ENCODE measurements at places on chromosomes 2 and 18.

- DNase-seq = no peak
These were observed 66.1 kb downstream of the RBBP8 start for GRCh38 chr18:22999212-22999611.

- DNase-seq = no peak
These were observed 97.4 kb upstream of the FHL2 start for GRCh38 chr2:105496271-105496670.

- DNase-seq = no peak
These were observed 31.1 kb upstream of the EPG5 start for GRCh38 chr18:45998244-45998643.

DNA sequence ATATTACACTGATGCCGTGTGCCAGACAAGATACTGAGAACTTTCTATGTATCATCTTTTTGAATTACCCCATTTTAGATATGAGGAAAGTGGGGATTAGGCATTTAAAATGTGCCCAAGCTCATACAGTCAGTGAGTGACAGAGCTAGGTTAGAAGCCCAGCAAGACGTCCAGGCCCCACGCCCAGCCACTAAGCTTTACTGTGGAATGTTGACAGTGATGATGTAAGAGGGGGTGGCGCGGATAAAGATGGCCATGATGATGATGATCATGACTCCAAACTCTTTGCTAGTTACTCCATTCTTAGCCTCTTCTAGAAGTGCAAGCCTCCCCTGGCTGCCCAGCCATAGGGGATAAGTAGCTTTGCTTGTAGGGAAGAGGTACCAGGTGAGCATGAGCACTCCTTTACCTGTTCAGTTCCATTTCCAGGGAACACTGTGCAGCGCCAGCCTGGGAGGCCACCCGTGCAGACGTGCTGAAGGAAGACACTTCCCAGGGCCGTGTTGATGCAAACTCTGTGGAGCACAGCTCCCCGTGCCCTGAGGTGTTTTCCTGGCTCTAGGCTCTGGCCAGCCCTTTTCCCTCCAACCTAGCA is 65.5 kb downstream of the BCL2L11 start:
- DNase-seq = no peak

GRCh38 chr2:39243469-39244123 is at the start of gene CDKL4:
CDKL4 (minus strand) TSS chr2:39243970.
- DNase-seq = peak; percentile 15

DNA sequence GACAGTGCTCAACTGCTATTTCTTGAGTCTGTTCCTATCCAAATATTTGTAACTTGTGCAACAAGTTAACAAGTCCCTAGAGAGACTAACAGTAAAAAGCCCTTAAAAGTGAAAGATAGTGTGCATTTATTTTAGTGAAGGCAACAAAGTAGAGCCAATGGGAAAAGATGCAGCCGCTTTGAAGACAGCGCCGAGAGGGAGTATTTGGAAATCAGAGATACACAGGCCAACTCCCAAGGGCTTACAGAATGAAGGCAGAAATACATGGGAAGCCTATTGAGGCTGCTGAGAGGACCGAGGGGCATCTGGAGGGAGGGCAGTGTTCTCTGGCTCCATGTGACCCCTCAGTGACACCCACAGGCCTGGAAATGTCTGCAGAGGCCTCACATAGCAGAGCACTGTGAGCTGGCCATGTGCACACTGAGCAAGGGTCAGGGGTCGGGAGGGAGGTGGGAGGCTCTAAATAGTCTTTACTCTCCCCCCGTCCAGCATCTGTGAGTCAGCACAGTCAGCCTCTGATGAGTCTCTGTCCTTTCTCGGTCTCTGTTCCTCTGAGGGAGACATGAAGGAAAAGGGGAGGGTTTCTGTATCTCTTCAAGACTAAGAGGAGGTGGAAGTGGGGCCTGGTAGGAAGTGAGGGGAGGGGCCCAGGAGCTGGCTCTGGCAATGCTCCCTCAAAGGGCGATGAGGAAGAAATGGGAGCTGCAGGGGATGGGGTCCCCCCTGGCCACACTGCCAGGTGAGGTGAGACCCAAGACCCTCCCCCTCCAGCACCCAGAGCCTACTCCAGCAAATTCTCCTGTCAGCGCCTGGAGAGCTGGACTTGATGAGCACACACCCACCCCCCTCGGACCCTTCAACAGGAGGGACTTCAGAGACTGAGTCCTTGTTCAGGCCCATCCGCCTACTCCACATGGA is 133.6 kb downstream of the SP3 start:
- no peak for DNase-seq

GRCh38 chr2:131036269-131036668 is 57.0 kb downstream of the FAM168B start:
- DNase-seq = no peak

DNA sequence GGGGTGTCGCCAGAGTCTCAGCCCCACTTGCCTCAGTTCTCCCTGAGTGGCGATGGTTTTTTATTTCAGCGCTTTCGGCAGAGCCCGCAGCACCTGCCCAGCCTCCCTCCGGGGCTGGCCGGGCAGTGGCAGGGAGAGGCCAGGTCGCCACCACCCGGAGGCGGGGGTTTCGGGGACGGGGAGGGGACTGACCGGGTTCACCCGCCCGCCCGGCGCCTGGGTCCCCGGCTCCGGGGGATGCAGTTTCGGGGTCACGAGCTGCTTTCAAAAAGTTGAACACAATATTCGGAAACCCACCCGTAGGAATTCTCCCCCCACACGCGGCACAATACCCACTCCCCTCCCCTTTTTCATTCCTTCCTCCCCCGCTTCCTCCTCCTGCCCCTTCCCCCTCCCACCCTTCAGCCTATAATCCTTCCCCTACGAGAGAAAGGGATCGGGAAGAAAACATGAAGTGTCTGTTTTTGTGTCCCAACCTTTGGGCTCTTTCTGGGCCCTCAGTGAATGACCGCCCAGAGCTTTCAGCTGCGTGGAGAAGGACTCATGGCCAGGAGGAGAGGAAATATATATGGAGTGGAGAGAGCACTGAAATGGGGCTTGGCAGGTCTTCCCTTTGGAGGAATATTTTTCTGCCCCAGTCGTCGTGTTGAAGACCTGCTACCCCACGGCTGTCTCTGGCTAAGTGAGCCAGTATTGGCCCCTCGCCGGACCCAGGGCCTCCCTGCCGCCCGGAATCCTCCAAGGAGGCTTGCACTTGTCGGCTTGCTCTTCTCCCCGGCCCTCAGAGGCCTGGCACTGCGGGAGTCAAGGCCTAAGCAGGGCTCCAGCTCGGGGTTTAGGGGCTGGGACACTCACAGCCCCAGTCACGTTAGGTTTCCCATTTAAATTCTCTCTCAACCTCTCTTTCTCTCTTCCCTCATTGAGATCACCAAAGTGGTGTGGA is 2.1 kb upstream of the SIX3 start:
- DNase-seq = no peak

DNA sequence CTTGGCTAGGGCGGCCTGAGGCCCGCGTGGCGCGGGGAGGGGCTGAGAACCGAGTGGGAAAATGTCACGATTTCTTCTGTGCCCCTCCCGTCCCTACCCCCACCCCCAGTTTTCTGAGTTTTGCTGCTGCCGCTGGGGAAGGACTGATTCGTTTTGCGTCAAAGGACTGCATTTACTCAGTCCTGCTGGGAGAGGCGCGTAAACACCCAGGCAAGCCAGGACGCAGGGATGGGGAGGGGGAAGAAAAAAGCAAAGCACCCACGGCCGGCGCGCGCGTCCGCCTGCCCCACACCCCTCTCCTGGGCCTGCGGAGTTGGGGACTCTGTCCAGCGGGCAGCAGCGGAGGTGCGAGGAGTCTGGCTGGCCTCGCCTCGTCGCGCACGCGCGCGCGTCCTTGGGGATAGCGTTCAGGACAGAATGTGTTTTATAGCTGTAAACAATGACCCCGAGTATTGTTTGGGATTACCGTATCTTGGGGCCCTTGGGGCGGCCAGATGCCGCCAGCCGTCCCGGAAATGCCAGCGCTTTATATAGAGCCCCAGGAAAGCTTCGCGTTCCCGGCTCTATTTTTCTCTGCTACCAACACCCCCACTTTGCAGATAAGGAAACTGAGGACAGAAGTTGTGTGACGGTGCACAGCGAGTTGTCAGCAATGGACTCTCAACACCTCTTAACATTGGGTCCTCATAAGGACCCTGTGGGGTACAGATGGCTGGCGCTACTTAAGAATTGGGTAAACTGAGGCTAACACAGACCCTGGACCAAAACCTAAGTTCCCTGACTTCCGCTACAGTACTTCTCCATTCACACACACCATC is 1.7 kb upstream of the FOSL2 start:
- peak; percentile 49 for DNase-seq

GRCh38 chr18:62812242-62812641 is 96.9 kb downstream of the PHLPP1 start:
- DNase-seq = no peak

- DNase-seq = no peak
These were observed 113.6 kb upstream of the STK17B start for GRCh38 chr2:196284866-196285557.

- DNase-seq = no peak
These were observed 100.8 kb downstream of the EPC2 start for GRCh38 chr2:148745151-148745851.

DNA sequence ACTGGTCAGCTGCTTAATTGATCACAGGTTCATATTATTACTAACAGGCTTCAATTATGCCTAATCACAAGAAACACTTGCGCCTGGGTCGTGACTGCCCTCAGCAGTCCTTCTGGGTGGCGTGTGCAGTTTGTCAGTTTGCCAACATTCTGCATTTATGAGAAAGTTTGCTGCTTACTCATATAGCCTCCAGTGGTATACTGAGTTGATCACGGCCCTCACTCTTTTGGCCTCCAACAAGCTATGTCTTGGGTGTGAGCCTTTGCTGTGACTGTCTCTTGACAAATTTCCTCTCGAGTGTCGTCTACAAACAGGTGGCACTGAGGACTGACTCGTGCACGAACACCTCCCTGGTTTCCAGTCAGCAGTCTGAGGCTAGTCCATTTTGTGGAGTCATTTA is 27.3 kb downstream of the DCDC2C start:
- DNase-seq = no peak

- no peak for DNase-seq
These were observed 14.6 kb downstream of the SLC4A5 start for GRCh38 chr2:74328573-74328972.

DNA sequence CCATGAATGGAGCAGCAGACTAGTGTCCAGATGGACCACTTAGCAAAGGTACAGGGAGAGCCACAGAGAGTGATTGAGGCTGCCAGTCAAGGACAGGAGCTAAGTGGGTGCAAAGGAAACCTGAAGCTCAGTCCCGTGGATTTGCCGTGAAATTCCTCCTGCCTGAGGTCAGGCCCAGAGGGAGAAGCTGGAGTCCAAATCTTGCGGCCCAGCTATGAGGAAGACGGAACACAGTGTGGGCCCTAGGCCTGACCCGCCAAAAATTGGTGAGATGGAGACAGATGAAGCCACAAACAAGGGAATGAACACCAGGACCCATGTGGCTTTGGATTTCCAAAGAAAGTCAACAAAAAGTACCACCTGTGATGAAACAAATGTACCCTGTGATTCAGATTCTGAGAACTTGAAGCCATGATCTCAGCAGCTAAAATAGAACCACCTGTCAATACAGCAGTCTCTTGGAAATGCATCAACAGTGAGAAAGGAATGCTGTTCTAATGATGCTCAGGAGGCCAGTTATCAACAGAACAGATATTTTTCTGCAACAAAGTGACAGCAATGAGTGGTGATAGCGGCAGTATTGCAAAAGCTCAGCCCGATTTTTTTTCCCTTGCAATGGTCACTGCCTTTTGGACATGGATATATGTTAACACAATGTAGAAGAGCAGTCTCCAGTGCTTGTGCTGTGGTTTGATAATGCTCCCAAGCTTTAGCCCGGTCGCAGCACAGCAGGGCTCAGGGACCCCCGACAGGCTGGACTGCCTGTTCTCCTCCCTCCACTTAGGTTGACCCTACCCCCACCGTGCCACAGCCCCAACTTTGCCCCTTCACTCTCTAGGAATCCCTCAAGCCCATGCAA is 10.7 kb downstream of the COL6A3 start:
- DNase-seq = no peak
